ENCODE measurements at places on chromosomes 11 and 22. TPM values are rescaled to one million over a fixed set of nuclear protein-coding genes. Genes with fewer than 3 reads are reported as not detected.
A peak's percentile ranks its signal among the peaks of the same experiment; 100 is the strongest.

XKR3 gene
- not detected for total RNA-seq

NFAM1 gene
- total RNA-seq, result 2.9 TPM

SYT8 gene
- 0.98 TPM for total RNA-seq

DNA sequence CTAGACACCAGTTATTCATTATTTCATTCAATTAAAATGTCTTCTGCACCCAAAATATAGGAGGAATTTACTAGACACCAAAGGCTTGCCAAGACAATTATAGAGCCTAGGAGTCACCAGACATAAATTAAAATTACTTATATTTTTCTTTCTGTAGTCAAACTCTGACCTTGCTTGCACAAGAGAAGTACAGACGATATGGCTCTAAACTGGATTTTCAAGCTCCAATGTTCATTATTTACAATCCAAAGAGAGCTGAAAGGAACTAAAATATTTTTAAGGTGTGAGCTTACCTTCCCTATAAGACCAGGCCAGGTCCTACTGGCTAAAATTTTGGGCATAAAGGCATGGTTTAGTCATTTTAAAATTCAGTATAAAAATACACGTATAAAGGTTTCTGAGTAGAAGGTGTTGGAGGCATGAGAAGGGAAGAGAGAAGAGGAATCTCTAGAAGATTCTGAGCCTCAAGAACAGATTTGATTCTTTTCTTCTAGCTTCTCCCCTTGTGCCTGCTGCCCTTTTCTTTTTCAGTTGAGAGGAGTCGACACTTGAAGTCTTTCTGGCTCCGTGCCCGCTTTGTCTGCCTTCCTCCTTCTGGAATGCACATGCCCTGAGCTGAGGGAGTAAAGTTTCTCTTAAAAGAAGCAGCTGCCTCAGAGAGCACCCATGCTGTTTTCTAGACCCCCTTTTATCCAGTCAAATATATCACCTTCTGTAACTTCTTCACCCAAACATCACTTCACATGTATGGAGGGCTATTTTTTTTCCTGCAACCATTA is 13.5 kb downstream of the C11orf97 start:
- DNase-seq, result peak; percentile 92

DNA sequence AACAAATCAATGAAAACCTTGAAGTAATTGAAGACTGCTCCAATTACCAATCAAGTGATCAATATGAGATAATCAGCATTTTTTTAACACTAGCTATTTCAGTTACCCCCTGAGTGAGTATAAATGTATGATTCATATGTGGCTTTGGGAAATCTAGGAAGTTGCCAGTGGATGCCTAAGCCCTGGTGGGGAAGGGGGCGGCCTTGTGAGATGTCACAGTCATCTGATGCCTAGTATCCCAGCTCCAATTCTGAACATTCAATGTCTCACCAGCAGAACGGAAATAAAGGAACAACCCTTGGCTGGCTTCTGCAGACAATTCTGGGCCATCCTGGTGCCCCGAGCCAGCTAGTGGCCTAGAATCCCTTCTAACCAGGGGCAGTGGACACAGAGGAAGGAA is 58.5 kb upstream of the TIMP3 start:
- no peak for DNase-seq

GRCh38 chr11:69296890-69297786 is 3.2 kb downstream of the MYEOV start:
- DNase-seq, result peak; percentile 96

NOL12 gene
- 42.6 TPM for total RNA-seq

ZBTB16 gene
- total RNA-seq, result 48.8 TPM

TCN1 gene
- total RNA-seq, result not detected

DNA sequence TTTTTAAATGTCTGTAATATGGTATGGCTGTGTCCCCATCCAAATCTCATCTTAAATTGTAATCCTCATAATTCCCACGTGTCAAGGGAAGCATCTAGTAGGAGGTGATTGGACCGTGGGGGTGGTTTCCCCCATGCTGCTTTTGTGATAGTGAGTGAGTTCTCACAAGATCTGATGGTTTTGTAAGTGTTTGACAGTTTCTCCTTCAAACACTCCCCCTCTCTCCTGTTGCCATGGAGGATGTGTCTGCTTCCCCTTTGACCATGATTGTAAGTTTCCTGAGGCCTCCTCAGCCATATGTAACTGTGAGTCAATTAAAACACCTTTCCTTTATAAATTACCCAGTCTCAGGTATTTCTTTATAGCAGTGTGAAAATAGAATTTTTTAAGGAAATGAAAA is 31.1 kb upstream of the CD44 start:
- no peak for DNase-seq

DNA sequence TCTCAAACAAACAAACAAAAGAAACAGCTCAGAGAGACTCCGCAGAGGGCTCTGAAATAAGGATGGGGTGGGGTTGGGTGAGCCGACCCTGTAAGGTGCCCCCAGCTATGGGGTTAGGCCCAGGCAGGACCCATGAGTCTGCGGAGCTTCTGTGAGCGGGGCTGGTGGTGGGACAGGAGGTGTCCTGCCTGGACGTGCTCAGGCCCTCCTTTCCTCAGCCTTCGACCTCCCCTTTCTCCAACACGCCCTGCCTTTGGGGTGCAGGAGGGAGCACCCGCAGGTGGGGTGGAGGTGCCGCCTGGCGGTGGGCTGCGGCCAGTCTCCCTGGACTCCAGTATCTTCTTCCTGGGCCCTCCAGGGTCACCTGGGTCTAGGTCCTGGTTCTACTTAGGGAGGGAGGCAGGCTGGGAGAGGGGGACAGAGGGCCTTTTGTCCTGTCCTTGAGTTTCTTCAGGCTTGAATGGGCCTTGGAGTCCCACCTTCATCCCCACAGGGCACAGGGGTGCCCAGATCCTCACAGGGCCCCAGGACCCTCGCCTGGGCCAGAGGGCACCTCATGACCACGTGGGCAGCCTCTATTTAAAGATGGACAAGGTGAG is 12.3 kb downstream of the PRR33 start:
- DNase-seq, result peak; percentile 18

PATE4 gene
- total RNA-seq, result not detected

GRCh38 chr11:118791961-118792569 is 1.1 kb upstream of the DDX6 start:
- no peak for DNase-seq

- DNase-seq, result no peak
Observed at GRCh38 chr11:98871690-98872089, 149.1 kb upstream of the CNTN5 start.

DNA sequence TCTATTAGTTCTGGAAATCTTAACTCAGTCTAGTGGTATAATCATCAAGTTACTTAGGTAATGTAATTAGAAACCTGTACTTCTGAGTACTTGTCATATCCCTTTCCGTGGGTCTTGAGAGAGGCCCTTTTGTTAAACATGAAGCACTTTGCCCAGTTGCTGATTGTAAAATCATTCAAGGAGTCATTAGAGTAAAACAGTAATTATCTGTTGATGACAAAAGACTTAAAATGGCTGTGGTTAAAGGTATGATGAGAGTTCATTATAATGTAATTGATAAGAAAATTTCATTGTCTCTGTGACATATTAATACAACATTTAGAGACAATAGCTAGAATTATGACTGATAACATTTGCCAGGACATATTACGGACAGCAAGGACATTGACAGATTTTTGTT is 34.3 kb downstream of the PRR5L start:
- DNase-seq, result no peak

RIMBP3B gene
- not detected for total RNA-seq

- no peak for DNase-seq
Observed at GRCh38 chr11:105577641-105578040, 32.2 kb upstream of the GRIA4 start.

DNA sequence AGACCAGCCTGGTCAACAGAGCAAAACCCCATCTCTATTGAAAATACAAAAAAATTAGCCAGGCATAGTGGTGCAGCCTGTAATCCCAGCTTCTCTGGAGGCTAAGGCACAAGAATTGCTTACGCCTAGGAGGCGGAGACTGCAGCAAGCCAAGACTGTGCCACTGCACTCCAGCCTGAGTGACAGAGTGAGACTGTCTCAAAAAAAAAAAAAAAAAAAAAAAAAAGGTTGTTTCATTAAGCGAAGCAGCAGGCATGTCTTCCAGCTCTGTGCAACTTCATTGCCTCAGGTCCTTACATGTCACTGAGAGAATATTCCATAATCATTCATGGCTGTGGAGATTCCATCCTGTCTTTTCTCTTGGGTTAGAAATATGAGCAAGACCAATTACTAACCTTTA is 16.9 kb downstream of the GAB2 start:
- DNase-seq, result no peak

DNA sequence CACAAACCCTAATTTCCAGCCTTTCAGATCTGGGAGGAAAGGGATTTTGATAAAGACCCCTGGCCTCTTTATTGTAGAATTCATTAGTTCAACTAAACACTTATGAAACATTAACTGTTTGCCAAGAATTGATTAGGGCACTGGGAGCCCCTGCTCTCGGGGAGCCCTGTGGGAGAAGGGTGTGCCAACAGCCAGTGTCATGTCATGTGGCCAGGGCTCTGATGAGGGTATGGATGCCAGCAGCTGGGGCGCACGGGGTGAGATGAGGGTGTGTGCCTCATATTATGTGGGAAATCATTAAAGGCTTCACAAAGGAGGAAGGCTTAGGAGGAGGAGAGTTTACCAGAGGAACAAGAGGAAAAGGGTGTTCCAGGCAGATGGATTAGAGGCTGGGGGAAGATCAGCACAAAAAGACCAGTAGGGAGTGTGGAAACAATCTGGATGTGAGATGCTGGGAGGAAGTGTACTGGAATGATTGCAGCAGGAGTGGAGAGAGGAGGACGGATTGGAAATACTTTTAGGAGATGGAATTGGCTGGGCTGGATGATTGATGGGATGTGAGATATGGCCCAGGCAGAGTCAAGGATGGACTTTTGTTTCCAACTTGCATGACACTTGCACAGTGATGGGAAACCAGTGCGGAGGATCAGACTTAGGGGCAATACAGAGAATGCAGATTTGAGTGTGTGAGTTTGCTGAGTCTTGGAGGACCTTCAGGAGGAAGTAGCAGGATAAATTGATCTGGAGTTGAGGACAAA is 137.8 kb downstream of the CSNK2A3 start:
- no peak for DNase-seq

BATF2 gene
- total RNA-seq, result 25.3 TPM

GRCh38 chr11:132037956-132038355 is 667.5 kb downstream of the NTM start:
- no peak for DNase-seq

GRCh38 chr11:2899080-2899783 is 13.7 kb upstream of the CDKN1C start:
- no peak for DNase-seq

DNA sequence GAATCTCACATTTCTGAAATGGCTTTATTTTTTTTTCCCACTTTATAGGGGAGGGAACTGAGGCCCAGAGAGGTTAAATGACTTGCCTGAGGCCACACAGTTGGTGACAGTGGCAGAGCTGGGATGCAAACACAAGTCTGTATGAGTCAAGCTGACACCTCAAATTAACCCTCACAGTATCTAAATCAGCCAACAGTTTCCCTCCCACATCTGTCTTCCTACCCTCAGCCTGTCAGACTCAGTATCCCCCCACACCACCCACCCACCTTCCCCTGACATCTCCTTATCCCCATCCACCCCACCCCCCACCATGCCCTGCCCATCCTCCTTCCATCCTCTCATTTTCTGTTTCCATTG is 95.2 kb downstream of the TP53I11 start:
- DNase-seq, result no peak

- DNase-seq, result peak; percentile 64
Observed at GRCh38 chr11:61791737-61792309, 576 bp downstream of the TMEM258 start.

DNA sequence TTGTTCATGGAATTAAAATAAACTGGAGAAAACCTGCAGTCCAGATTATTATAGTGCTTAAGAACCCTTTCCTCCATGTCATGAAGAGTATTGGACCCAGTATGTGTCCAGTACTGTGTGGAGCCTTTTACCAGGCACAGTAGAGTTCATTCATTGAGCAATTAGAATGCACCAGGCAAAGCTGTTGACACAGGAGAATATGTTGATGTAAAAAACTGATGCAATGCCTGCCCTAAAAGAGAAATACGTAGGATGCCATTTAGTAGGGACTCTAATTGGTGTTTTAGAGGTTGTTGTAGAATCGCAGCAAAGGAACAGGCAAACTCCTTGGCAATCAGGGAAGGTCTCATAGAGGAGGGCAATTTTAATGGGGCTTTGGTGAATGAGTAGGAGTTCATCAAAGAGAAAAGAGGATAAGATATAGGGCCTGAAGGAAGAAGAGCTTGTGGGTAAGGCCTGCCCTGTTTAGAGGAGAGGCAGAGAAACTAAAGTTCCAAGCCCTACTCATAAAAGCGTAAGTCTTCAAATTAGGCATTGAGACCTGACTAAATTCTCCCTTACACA is 126.4 kb downstream of the SEZ6L start:
- no peak for DNase-seq

DNA sequence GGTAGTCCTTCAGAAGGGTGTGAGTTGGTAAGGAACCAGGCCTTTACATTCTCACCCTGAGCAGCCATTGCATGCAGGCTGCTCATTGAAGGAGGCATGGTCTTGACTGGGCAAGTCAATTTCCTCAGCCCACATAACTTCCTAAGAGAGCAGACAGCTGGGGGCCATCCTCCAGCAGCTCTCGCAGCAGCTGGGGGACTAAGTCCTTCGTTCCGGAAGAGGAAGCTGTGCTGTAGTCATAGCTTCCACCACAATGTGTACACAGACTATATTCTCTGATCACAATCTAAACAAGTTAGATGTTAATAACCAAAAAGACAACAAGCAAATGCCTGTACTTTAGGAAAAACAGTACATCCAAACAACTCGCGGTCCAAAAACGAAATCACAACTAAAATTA is 30.1 kb upstream of the MPPED1 start:
- DNase-seq, result peak; percentile 37

C11orf91 gene
- total RNA-seq, result 0.51 TPM

DNA sequence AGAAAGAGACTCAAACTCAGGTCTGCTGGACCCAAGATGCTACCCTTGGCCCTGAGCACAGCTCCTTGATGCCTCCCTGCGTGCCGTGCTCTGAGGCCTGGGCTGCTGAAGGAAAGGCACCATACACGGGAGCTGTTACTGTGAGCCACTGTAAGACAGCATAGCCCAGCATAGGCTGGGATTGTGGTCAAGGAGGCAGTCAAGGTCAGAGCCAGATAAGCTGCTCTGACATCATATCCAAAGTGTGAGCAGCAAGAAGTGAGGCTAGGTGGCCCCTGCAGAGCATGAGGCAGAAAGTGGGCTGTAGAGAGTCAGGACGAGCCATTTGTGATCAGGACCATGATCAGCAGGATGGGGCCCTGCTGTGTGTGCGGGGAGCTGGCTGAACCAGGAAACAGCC is 7.7 kb downstream of the SLC22A8 start:
- no peak for DNase-seq

GRCh38 chr11:90698238-90698637 is 475.4 kb upstream of the CHORDC1 start:
- no peak for DNase-seq

PDHX gene
- 42.1 TPM for total RNA-seq

GRCh38 chr11:111549196-111549868 is 8.8 kb downstream of the LAYN start:
- DNase-seq, result no peak

DNA sequence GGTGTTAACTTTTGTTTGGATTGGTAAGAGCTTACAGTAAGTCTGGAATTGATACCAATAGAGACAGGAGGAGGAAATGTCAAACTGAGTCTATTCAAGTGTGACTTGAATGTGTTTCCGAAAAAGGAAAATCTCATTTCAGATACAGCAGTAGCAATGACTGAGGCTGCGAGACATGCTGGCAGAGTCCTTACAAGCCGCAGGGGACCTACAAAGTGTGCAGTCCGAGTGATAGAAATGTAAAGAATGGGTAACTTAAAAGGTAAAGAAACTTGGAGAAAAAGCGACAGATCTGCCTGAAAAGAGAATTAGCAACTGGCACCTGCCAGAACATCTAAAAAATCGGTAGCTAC is 444 bp downstream of the CWF19L2 start:
- peak; percentile 12 for DNase-seq

GRCh38 chr11:5679811-5680210 is 5.1 kb downstream of the TRIM5 start:
- DNase-seq, result no peak

All from mucosa of descending colon (tissue), 3 donors.